ENCODE measurements at places on chromosomes 1 and 21.
A peak's percentile ranks its signal among the peaks of the same experiment; 100 is the strongest.

DNA sequence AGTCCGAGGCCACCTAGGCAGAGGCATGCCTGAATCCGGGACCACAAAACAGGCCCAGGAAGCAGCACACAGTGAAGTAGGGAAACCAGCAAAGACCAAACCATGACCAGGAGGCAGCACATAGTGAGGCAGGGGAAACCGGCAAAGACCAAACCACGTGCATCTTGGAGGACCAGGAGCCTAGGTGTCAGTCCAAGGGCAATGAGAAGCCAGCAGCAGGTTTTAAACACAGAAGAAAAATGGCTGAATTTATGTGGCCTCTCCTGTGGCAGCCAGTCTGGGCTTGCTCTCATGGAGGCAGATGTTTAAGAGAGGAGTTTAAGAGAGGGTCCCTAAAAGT lies 42.5 kb downstream of the NPHP4 start:
- DNase-seq = no peak

DNA sequence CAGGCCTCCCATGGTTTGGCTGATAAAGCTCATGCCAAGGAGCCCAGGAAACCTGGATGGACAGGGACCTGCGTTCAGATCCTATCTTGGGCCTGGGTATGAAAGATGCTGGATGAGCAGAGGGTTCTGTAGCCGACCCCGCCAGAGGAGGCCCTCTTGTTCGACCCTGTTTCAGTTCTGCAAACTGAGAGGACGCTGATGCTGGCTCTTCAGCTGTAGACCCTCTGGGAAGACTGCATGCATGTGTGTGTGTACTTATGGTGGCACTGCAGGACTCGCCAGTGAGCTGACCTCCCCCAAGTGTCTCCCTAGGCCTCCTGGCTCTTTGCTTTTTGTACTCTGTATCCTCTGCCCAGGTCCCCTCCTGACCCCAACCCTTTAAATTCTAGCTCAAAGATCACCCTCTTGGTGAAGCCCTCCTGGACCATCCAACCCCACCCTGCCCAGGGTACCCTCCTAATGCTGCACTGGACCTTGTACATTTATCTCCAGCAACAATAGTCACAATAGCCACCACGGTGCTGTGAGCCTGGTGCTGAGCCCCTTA lies 1.6 kb downstream of the EPS8L3 start:
- DNase-seq = no peak

DNA sequence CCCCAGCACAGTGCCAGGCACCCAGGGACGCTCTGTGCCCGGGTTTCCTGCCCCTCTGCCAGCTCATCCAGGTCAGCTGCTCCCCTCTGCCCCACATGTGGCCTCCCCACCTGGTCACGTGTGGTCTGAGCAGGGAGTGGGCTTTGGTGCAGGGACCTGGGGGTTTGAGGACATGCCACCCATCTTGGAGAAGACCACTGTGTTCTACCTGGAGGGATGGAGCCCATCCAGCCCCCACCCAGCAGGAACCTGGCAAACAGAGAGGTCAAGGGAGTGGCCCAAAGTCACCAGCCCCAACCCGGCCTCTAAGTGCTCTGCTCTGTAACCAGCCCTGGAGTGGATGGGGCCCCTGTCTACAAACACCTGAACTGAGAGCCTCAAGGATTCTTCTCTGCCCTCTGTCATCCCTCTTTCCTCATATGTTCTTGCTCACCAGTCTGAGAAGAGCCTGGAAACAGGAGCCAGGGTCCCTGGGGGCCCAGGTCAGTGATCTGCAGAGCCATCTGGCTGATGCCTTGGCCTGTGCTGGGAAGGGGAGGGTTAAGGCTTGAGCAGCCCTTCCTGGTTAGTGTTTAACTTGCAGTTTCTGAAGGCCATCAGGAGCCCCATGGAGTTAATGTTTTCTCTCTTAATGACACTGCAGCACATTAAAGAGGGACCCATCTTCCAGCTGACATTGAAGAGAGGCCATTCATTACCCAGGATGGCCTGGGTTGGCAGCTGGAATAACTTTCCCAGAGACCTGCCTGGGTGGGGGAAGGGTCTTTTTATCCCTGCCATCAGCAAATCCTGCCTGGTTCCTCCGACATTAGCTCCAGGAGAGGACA lies 235.4 kb downstream of the PTPRU start:
- DNase-seq = no peak

DNA sequence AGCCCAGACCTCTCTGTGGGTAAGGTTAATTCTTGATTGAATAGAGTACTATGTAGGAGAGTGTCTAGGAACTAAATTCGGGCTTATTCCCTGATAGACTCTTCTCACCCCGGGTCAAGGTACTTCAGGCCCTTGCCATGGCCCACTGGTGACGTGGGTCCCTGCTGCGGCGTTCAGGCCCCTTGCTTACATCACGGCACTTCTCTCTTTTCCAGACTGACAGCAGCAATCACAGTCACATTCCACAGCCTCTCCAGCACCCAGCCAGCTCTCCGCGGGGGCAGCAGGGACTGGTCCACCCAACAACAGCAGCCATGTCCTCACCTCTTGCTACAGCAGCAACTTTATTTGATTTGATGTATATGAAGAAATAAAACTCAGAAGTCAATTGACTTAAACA lies 401.2 kb upstream of the VAMP3 start:
- no peak for DNase-seq

GRCh38 chr1:38587766-38588165 lies 271.8 kb downstream of the RRAGC start:
- DNase-seq = no peak

DNA sequence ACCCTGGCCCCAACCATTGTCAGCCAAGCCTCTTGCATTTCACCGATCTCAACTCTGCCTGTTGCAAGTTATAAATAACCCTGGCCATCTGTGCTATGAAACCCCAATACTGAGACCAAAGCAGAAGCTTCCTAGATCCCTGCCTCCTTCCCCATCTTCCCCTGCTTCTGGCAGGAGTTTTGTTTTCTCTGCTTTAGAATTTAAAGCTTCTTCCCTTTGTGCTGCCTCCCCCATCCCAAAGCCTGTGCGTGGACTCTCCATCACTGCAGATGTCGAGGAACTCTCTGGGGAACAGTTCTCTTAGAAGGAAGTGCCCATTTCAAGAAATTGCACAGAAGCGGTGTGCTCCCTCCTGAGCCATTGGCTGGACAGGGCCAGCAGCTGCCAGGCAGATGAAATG lies 17.4 kb upstream of the MYOG start:
- no peak for DNase-seq

DNA sequence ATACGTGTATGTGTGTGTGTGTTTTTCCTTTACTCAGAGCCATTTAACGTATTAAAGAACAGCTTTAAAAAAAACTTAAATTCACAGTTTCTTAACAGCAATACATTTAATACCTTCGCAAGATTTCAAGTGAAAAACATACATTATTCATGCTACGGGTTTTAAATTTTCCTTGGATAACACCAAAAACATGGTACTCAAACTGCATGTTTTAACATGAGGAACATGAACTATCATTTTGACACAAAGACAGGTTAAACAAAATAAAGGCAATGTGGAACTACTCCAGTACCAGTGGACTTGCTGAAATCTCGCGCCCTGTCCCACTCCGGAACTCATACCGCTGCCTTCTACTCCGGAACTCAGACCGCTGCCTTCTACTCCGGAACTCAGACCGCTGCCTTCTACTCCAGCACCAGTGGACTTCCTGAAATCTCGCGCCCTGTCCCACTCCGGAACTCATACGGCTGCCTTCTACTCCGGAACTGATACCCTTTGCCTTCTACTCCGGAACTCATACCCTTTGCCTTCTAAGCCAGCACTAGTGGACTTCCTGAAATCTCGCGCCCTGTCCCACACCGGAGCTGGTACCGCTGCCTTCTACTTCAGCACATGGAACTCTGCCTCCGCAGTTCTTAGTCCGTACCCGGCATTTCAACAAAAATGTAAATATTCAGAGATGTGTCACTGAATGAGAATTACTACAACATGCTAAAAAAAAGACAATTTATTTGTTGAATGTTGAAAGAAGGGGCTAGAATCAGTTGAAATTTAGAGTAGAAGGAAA lies 148.6 kb downstream of the NCAM2 start:
- no peak for DNase-seq

- DNase-seq = no peak
These were observed 8.2 kb downstream of the AMPD2 start for GRCh38 chr1:109627692-109628399.

- no peak for DNase-seq
These were observed 27.4 kb downstream of the AKNAD1 start for GRCh38 chr1:108829498-108829916.

- DNase-seq = peak; percentile 10
These were observed 8.6 kb downstream of the YBEY start for GRCh38 chr21:46294647-46295176.

- DNase-seq = peak; percentile 40
These were observed 794 bp upstream of the TOR3A start for GRCh38 chr1:179080866-179081686.

GRCh38 chr1:66274634-66275033 lies 259.3 kb upstream of the SGIP1 start:
- DNase-seq = peak; percentile 28

DNA sequence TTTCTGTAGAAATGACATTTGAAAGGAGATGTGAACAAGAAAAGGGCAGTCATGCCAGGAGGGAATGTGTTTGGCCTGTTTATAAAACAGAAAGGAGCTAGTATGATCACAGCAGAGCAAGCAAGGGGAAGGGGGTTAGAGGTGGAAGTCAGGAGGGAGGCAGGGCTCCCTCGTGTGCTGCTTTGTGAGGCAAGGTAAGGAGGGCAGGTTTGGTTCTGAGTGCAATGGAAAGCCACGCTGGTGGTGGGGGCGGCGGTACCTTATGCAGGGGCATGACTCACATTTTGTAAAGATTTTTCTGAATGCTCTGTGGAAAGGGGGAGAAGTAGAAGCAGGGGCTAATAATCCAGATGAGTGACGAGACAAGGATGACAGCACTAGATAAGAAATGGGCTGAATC lies 197.5 kb upstream of the C8B start:
- no peak for DNase-seq

DNA sequence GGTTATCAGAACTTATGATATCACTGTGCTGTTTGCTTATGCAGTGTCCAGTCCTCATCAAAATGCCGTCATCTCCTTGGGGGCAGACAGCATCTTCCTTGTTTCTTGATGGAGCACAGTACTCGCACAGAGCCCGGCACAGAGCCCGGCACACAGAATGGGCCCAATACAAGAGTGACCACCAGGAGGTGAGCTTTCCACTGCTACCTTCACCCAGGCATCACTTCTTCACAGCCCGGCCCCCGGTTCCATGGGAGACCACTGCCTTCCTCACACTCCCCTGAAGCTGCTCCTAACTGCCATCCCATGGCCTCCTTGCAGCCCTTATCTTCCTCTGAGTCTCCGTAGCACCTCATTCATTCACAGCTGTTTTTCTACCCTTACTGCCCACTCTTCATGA lies 94.0 kb downstream of the TNR start:
- no peak for DNase-seq

GRCh38 chr1:5142389-5142788 lies 488.0 kb downstream of the AJAP1 start:
- DNase-seq = no peak

DNA sequence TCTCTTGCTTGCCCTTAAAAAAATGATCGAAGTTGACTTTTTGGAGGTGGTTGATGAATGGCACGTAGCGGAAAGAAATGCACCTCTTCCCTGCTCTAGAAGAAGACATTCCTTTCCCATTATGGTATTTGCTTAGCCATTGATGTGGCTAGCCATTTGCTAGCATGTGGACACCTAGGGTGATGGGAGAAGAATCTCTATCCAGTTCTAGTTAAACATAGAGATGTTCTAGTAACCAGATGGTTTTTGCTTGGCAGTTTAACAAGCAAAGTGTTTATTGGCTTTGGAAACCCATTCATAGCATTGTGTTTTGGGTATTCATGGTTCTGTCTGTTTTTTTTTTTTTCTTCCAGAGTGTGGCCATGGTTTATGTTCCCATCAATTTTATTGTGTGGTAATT lies 78.9 kb downstream of the KCNJ6 start:
- DNase-seq = no peak

DNA sequence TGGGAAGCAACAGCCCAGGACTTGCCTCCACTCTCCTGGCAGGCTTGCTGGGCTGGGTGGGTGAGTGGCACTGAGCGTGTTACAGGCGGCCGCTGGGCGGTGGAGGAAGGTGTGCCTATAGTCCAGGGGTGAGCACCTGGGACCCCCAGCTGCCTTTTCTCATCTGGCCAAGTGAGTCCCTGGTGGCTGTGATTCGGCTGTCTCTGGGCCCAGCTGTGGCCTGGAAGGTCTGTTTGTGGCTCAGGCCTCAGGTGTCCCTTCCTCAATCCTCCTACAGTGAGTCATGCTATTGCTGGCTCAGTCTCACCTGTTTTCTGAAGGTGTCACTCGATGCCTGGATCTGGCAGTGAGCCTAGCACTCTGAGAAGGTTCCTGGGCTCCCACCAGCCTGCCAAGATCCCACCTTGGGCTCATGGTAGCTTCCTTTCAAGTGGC lies 564.2 kb downstream of the PTPRU start:
- no peak for DNase-seq

- no peak for DNase-seq
These were observed 50.1 kb downstream of the NDUFS5 start for GRCh38 chr1:39076127-39076798.

DNA sequence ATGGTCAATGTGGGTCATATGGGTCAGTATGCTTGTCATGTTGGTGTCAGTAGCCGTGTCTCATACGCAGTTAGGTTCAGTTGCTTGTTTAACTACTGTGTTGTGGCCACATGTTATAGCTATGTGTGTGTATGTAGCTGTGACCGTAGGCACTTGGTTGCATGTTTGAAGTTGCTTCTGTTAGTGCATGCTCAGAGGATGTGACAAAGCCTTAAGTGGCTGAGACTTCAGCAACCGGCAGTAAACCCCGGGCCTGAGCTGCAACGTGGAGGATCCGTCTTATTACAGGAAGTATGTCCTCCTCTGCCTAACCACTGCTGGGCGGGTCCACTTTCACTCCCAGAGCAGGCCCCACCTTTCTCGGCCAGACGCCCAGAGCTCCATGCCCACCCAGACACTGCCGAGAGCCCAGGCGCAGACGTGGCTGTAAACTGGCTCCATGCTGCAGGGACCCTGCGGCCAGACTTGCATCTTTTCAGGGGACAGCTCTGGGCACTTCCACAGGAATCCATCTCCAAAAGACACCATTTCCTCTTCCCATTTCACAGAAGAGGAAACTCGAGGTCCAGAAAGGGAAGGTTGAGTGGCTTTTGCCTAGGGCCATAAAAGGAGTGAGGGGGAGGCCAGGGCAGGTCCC lies 2.2 kb downstream of the TCEA3 start:
- DNase-seq = peak; percentile 39

DNA sequence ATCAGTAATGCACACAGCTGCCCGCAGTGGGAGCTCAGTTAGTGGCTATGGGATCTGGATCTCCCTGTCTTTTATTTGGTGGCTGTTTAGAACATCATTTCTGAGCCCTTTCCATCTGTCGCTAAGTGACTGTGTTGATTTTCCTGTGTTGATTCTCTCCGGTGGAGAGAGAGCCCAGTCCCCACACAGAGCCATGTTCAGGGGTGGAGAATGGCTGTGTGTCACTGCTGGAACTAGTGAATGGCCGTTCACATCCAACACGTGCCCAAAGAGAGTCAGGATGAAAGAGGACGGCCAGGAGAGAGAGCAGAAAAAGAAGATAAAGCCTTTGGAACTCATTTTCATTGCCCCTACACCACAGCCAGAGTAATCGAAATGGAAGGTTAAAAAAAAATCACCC lies 76.2 kb downstream of the FBXO2 start:
- DNase-seq = no peak

- DNase-seq = no peak
These were observed 28.6 kb upstream of the C1orf185 start for GRCh38 chr1:51073456-51073855.

All from stimulated activated naive CD8-positive, alpha-beta T cell treated with anti-CD3 and anti-CD28 coated beads, Interleukin-15, amount 100 ng/mL, for 72 hours (primary cell).